ENCODE measurements at places on chromosomes 16 and 17.

- DNase-seq: no peak
Measured at GRCh38 chr17:69961501-69962145, 113.4 kb upstream of the KCNJ16 start.

DNA sequence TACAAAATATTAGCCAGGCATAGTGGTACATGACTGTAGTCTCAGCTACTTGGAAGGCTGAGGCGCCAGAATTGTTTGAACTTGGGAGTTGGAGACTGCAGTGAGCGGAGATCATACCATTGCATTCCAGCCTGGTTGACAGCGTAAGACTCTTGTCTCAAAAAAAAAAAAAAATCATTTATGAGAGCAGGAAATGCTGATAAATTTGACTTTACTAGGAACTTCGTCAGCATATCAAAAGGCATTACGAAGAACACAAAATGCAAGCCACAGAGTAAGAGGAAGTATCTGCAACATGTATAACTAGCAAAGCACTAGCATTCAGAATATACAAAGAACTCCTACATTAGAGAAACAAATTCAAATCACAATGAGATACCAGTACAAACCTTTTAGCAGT is 279.3 kb downstream of the ZFHX3 start:
- no peak for DNase-seq

DNA sequence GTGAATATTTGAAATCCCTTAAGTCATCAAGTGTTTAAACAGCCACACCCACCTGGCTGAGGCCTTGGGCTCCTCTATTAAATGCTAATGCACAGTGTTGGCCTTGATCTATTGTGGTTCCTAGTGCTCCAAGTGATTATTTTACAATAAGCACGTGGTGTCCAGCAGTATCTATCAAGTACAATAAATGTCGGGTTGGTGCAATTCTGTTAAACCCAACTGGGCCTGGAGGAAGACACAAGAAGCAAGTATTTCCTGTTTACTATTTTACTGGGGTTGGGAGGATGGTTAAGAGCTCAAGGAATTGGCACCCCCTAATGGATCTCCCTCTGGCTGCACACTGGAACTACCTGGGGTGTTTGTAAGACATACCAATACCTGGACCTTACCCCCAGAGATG is 72.1 kb upstream of the HNF1B start:
- no peak for DNase-seq

DNA sequence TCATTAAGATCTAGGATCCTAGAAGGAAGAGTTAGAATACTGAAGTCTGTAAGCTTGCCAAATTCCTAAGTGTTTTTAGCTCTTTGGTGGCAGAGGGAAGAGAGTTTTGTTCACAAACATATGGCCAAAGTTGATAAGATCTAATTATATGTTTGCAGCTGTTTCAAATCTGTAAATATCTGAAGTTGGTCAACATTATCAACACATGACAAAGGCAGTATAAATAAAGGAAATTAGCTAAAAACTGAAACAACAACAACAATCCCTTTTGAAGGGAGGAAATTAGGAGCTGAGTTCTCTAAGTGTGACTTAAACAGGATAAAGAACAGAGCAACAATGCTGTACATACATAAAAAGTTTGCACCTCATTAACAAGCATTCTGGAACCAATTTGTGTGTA is 208.7 kb downstream of the KCNJ2 start:
- no peak for DNase-seq

DNA sequence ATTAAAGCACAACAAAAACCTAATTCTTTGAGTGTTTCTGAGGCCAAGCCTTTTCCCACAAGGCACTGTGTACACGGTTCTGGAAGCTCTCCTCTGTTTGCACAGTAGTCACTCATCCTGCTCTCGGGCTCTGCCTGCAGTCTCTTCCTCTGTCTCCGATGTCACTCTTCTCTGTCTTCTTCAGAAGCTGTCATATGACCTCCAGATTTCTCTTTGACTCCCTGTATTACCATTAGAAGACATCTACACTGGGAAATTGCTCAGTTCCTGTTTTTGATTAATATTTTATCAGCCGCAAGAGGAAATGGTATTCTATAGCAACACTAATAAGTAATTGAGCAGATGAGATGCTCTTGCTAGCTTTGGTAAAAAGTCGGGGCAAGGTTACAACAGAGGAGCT is 422.9 kb downstream of the WWOX start:
- DNase-seq: no peak
